Stimulated activated CD4-positive, alpha-beta T cell treated with anti-CD3 and anti-CD28 coated beads, Interleukin-1b, Interleukin-23, amount 100 ng/mL, for 1 hour (primary cell): ENCODE measurements at places on chromosomes 12 and 14.

- peak; percentile 24 for DNase-seq
These were observed 11.3 kb upstream of the SLC38A2 start for GRCh38 chr12:46383654-46384450.

DNA sequence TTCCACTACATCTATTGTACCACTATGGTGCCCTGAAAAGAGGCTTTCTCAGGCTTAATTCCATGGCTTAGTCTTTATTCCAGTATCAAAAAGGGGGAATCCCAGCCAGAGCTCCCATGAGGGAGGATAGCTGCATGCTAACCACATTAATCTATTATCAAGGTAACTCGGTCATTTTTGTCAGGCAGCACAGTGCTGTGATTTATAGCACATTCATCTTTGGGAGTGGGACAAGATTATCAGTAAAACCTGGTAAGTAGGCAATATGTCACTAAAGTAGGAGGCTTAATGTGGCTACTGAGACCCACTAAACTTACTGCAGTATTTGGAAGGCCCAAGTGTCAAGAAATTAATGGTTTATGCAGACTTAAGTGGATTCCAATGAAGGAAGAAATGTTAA lies 58.9 kb downstream of the DAD1 start:
- no peak for DNase-seq

GRCh38 chr12:119589097-119589496 lies 4.5 kb upstream of the TMEM233 start:
- DNase-seq, result no peak

DNA sequence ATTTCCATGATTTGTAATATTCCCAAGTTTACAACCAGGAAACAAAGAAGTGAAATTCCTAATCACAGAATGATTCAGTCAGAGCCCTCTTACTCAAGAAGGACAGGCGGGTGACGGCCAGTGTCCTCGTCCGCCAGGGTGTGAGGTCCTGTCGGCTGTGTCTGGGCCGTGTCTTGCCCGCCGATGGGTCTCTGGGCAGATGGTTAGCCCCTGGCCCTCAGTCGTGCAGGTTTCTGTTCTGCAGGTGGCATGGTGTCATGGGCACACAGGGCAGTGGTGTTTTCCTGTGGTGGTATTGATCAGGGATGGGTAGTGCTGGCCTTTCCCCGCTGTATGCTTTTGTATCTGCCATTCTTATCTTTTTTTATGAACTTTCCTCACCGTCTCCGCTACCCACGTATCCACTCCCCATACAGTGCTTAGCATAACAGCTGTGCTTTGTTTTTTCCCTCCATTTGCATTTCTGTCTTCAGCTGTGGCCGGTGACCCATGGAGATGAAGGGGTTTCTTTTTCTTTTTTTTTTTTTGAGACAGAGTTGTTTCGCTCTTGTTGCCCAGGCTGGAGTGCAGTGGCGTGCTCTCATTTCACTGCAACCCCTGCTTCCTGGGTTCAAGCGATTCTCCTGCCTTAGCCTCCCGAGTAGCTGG lies 100.7 kb downstream of the TSPAN9 start:
- no peak for DNase-seq

GRCh38 chr12:12428961-12429657 lies 72.2 kb downstream of the BORCS5 start:
- no peak for DNase-seq

- no peak for DNase-seq
These were observed 85.2 kb downstream of the KITLG start for GRCh38 chr12:88495031-88495430.

GRCh38 chr12:46573347-46573658 lies 200.7 kb upstream of the SLC38A2 start:
- no peak for DNase-seq

DNA sequence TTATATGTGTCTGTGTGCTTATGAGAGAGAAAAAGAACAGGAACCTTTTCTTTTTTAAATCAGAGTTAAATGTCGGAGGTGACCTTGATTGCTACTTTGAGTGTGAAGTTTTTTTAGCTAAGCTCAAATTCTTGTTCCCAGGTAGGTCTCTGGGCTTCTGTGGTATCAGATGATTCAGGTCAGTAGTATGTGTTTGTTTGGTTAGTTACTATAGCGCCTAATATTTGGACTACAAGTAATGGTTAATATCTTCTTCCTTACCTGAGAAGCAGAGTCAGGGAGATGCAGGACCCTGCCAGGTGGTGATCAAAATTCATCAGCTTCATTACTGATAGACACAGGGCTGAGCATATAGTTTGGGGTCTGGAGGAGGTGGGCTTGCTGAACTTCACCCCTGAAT lies 30.8 kb downstream of the ADCK1 start:
- no peak for DNase-seq
